Stimulated activated CD8-positive, alpha-beta memory T cell treated with anti-CD3 and anti-CD28 coated beads, Interleukin-12 subunit alpha, Interleukin-12 subunit beta, amount 100 ng/mL, for 4 hours (primary cell): ENCODE measurements at places on chromosomes 12 and 14.

DNA sequence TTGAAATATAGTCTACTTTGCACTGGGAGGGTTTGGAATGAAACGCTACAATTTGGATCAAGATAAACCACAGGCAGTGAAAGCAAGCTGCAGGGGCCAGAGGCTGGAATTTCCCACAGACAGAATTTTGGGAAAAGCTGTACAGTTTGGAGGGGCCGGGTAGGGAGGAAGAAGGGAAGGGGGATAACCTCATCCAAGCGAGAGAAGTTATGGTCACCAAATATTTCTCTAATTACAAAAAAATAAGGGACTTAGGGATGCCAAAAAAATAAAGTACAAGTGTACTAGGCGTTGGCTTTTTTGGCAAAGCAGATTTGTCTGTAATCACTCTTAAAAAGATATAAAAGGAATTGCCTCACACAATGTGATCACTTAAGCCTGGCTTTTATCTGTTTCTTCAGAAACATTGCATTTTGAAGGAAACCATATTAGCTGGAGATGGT is 31.2 kb upstream of the ADGRD1 start:
- DNase-seq: no peak

DNA sequence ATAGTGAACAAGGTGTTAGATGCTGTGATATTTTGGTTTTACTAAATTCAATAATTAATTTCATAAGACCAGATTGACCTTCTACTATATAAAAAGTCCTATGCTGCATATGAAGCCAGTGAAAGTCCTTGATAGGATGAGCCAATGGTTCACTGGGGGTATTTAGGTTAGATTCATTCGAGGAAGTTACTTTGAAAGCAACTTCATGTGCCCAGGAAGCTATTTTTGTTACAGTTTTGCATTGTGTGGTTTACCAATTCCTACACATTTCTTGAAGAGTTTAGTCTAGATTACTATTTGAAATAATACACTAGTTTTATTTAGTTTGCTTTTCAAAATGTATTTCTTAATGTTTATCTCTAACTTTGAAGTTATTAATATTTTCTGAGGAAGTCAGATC is 58.5 kb upstream of the RMST start:
- no peak for DNase-seq

DNA sequence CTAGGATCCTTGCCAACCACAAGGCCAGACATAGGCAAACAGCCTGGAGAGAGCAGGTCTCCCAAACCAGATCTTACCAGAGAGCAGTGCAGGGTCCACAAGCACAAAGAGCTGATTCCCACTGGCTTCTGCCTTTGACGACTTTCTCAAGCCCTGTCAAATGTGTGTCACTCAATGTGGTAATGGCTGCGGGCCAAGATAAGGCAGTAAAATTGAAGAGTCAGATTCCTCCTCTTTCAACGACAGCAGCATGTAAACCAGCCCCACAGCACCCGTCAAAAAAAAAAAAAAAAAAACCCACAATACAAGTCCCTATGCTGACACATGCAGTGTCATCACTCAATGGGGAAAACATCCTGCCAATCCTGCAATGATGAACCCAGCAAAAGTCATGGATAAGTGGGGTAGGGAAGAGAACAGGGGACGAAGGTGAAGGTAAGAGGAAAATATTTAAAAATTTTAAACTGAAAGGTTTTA is at the start of gene STON2:
Gene STON2, minus strand, starts transcription at position 123 of the 477 bp plus-strand sequence. CDS start 1,942 bp downstream, outside the sequence.
- no peak for DNase-seq

- no peak for DNase-seq
Measured at GRCh38 chr14:92143962-92144361, 22.2 kb downstream of the CPSF2 start.

GRCh38 chr14:105537580-105538474 is 11.4 kb downstream of the TMEM121 start:
- DNase-seq: peak; percentile 43

GRCh38 chr14:95045106-95045701 is 112.1 kb downstream of the DICER1 start:
- DNase-seq: no peak
